Right cardiac atrium (tissue), 5 donors: ENCODE measurements at places on chromosomes 4 and X. TPM values are rescaled to one million over a fixed set of nuclear protein-coding genes. Genes with fewer than 3 reads are reported as not detected.

QRFPR gene
- total RNA-seq: 0.84 TPM

CABS1 gene
- not detected for total RNA-seq

GRCh38 chr4:185096032-185096653 is 46.9 kb upstream of the SLC25A4 start:
- no peak for DNase-seq

- DNase-seq: no peak
Measured at GRCh38 chr4:116847616-116848015, 237.8 kb downstream of the TRAM1L1 start.

GRCh38 chr4:21656832-21657231 is 291.7 kb downstream of the KCNIP4 start:
- no peak for DNase-seq

DNA sequence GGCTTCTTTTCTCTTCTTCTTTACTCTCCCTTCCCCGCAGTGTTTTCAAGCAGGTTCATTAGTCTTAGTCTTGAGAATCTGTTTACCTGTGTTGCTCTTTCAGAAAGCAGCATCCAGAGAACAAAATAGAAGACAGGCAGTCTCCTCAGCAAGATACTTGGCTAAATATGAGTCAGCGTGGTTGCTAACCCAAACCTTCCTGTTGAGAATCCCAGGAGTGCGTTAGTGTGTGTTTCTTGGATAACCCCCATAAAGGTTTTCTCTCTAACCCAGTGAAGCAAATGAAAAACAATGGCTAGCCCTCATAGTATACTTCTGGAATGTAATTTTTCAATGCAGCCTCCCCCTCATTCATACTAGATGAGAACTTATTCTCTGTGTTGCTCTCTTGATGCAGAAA is 41.1 kb downstream of the BMPR1B start:
- DNase-seq: no peak

GRCh38 chr4:74039315-74039763 is 850 bp upstream of the CXCL3 start:
- no peak for DNase-seq
